ENCODE measurements at places on chromosomes 1 and 21.

- no peak for DNase-seq
Observed at GRCh38 chr1:19552291-19553010, 67.1 kb upstream of the CAPZB start.

DNA sequence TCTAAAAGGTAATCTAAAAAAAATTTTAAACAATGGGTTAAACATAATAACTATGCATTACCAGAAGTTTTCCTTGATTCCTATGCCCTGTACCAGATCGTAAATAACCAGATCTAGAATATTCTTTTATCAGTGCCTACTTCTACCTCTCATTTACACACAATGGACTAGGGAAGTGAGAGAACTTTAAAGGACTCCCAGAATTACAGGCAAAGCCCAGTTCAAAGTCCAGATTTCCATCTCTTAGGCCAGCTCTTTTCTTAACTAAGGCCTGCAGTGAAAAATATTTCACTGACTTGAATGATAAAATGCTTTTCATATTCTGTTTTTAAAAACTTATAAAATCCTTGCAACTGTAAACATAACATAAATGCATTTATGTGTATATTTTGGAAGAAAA is 32.6 kb downstream of the ESRRG start:
- no peak for DNase-seq

GRCh38 chr21:33231526-33231925 is 1.8 kb downstream of the IFNAR2 start:
- DNase-seq = no peak

DNA sequence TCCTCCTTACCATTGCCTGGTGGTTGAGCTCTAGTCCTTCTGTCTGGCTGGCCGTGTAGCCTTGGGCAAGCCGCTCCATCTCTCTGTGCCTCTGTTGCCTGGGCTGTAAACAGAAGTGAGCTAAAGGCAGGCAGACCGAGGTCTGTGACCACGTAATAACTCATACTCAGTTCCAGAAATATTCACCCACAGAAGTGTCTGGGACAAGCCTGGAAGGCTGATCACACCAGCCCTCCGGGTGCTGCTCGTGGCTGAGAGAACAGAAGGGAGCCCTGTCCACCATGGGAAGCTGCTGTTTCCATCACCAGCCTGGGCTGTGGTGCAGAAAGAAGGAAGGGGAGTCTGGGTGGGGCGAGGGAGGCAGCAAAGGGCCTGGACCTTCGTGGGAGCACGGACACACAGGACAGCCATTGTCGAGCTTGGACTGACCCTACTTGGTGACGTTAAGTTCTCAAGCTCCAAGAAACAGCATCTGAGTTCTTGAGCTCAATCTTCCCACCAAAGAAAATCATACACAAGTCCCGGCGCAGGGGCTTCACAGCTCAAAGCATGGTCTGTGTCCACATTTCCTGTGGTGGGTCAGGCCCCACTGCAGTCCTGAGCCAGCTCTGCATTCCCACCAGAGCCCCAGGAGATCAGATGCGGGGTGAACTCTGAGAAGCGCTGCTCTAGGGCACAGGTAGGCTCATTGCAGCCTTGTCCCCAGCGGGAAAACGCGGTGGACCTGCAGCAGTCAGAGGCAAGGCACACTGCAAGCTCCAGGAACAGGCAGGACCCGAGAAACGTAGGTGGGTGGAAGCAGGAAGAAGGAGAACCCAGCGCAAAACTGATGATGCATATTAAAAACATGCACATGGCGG is 61.8 kb downstream of the RUNX3 start:
- no peak for DNase-seq

DNA sequence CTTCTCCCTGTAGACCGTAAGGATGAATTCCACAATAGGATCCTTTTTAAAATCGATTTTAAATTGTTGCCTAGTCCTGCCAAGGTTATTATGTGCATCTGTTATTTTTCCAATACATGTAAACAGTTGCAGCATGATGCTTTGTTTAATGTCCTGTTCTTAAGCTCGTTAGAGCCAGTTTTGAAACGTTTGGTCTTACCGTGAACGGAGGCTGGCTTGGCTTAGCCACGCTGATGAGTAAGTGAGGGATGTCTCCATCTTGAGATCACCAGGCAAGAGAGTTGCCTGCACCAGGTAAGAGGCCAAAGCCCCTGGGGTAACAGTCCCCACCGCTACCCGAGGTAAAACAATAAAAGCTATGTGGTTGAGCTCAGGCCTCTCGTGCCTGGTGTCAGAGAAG is 17.3 kb downstream of the CSTB start:
- no peak for DNase-seq

- DNase-seq = no peak
Observed at GRCh38 chr1:79679916-79680315, 673.4 kb upstream of the ADGRL4 start.

GRCh38 chr1:43976045-43976444 is 1.3 kb downstream of the ATP6V0B start:
- no peak for DNase-seq

GRCh38 chr1:232937741-232938375 is 12.6 kb upstream of the NTPCR start:
- DNase-seq = no peak

- DNase-seq = no peak
Observed at GRCh38 chr1:69814926-69815325, 247.2 kb downstream of the LRRC7 start.

DNA sequence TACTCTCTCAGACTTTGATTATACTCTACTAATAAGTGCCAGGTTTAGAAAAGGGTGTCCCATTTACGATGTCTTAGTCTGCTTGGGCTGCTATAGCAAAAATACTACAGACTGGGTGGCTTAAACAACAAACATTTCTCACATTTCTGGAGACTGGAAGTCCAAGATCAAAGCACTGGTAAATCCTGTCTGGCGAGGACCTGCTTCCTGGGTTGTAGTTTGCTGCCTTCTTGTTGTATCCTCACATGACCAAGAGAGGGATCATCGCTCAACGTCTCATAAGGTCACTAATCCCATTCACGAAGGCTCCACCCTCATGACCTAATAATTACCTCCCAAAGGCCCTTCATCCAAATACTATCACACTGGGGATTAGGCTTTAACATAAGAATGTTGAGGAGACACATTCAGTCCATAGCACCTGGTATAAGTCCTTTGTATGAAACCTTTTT is 12.0 kb downstream of the PRDX6 start:
- DNase-seq = no peak

DNA sequence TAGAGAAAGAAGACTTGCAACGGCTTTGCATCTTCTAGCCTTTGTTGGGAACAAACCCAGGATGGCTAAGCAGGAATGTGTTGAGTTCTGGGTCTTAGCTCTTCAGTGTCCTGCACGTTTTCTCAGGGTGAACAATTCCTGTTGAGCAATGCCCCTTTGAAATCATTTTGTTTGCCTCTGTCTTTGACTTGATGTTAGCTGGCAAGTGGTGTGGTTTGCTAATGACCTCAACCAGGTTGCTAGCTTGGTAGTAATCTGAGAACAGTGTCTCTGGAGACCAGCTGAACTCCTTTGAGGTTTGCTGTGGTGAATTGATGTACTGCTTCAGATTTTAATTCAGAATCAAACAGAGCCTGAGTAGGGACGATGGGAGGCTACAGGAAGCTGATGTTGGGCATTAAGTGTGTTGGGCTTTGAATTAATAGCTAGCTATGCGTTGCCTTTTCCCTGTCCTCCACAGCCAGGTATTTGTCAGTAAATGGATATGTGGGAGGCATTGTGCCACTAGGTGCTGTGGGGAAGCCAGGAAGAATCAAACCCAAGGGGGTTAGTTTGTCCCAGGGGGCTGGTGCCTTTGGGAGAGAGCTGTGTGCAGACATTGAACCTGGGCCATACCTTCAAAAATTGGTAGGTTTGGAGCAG is 23.3 kb upstream of the SRSF10 start:
- no peak for DNase-seq

- DNase-seq = peak; percentile 28
Observed at GRCh38 chr1:64471218-64472039, 1.5 kb downstream of the CACHD1 start.

GRCh38 chr21:45327441-45328197 is 39.9 kb upstream of the POFUT2 start:
- DNase-seq = no peak

DNA sequence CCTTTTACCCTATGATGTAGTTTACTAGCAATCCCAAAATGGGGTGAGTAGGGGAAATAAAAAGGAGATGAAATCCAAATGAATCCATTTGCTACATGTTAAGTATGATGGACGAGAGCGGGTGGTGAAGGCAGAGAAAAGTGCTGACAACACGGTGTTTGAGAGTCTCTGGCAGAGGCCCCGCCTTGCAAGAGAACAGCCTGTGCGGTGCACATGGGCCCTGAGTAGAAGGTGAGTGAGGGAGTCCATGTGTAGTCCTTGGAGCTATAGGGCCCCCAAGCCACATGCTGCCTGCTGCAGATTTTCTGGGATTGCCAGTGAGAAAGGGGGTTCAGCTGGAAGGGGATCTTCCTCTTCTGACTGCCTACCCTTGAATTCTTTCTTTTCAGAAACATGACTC is 177.1 kb downstream of the TNR start:
- DNase-seq = no peak

All from naive thymus-derived CD8-positive, alpha-beta T cell (primary cell).